ENCODE measurements at places on chromosomes 4 and X.

- DNase-seq = no peak
Observed at GRCh38 chr4:114093221-114093715, 113.8 kb upstream of the ARSJ start.

DNA sequence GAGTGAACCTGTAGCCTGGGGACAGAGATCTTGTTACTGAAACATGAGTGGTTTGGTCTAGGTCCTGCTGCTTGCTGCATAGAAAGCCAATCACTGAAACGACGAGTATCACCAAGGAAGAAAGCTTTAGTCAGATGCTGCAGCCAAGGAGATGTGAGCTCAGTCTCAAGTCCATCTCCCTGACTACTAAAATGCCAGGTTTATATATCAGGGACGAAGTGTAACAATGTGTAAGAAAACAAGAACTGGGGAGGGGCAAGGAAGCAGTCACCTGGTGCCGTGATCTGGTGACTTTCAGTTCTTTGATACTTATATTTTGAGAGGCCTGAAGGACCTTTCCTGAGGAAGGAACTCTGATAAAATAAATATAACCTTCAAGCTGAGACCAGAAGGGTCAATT, 19.6 kb upstream of the ABRAXAS1 start:
- no peak for DNase-seq

DNA sequence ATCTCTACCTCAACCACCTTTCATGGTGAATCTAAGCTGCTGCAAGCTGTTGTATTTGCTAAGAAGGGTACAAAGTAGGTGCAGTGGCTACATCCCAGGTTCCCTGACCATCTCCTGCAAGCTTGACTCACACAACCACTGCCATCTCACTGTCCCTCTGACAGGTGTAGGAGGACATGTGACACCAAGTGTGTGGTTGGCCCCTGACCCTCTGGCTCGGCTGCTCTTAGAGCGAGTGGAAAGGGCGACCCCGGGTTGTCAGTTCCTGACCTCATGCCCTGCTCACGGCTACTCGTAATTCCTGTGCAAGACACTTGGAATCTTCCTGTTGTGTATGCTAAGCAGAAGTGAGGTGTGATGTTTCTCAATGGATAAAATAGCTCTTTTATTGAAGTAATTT, 184.4 kb downstream of the DCLK2 start:
- DNase-seq = no peak

DNA sequence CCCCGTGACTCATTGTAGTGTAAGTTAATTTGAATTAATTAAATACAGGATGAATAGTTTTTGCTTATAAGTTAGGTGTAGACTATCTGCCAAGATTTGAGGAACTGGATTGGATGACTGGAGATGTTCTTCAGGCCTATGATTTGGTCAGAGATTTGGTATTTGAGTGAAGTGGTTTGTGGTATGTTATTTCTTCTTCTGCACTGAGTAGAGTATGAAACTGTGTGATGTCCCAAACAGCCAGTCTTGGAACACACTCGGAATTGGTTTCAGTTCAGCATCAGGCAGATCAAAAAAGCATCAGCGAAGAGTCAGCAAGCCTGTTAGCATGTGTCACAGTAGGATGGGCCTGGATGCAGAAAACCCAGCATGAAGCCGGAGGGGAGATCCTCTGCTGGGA, 294.1 kb downstream of the ARHGAP10 start:
- no peak for DNase-seq

- no peak for DNase-seq
Observed at GRCh38 chrX:51899741-51900140, 6.3 kb downstream of the MAGED1 start.

GRCh38 chr4:8552581-8553205, 27.5 kb upstream of the GPR78 start:
- DNase-seq = no peak

GRCh38 chrX:15204130-15204751, 65.6 kb downstream of the ASB9 start:
- DNase-seq = no peak

DNA sequence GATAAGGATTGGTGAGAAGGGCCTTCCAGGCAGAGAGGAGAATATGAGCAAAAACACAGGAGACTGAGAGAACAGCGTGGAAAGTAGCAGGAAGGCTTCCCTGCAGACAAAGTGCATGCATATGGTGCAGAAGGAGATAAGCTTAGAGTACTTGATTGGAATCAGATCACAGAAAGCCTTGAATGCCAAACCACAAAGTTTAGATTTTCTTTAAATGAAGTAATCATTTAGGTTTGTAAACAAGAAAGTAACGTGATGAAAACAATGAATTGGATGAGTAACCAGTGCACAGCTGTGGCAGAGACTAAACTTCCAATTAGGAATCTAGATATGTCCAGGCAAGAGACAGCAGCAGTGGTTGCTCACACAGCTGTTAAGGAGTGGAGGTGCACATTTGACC, 83.8 kb upstream of the C1QTNF7 start:
- DNase-seq = no peak

DNA sequence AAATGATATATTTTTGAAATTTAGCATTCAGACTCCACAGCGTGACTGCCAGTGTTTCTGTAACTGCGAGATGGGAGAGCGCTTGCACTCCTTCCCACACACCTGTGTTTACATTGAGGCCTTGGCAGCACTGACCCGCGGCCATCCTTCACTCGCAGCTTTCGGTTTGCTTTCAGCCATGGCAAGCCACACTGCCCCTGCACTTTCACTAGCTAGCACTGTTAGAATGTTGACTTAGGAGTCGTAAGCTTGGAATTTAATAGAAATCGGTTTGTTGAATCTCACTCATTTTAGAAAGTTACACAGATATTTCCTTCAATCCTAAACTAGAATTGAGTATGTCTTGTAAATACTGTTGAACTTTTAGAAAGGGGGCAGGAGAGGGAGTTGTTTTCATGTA, 136.2 kb downstream of the CFAP299 start:
- no peak for DNase-seq

- no peak for DNase-seq
Observed at GRCh38 chr4:176818531-176818930, 25.8 kb upstream of the VEGFC start.

GRCh38 chr4:32042486-32043247, 1322.5 kb downstream of the PCDH7 start:
- no peak for DNase-seq

DNA sequence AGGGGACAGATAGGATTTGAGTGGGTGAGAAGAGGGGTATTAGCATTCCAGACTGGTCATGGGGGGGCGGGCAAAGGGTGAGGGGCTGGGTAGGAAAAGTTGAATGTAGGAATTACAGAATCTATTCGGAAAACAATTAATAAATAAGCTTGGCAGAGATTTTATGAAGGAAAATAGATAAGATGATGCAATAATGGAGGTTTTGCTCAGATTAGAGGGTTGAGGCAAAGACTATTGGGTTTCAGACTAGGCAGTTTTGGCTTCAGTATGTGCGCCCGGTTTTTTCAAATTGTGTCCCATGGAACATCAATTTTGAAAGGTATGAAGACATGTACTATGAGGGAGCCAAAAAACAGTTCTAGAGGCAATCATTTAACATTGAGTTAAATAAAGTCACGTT, 410.6 kb downstream of the SPRY1 start:
- DNase-seq = no peak

DNA sequence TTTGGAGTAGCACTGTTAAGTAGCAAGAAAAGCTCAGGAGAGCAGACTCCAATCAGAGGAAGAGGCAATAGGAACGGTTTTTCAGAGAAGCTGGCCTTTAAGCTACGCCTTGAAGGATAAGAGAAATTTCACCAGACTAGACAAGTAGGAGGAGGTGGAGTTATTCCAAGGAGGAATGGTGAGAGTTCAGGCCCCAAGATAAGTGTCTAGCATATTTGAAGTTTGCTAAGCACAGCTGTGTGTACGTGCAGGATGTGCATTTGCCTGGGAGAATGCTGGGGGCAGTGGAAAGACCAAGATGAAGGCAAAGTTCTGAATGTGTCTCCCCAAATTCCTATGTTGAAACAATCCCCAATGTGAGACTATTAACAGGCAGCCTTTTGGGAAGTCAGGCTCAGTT, 91.6 kb downstream of the SOWAHB start:
- no peak for DNase-seq

GRCh38 chr4:111330786-111331185, 707.9 kb upstream of the PITX2 start:
- no peak for DNase-seq

DNA sequence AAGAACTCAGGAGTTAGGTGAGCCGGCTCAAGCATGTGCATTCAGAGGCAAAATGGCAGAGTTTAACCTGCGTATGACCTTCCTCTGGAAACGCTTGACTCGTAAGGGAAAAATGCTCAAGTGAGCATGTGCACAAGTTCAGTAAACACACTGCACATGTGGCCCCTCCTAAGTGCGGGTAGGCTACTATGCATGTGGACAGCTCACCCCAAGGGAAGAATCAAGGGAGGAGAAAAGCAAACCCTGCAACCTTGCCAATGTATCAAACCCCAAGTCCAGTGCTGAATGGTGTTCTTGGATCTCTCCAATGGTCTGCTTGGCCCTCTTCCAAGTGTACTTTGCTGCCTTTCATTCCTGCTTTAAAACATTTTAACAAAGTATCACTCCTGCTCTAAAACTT, 407.1 kb downstream of the ADAM29 start:
- no peak for DNase-seq

DNA sequence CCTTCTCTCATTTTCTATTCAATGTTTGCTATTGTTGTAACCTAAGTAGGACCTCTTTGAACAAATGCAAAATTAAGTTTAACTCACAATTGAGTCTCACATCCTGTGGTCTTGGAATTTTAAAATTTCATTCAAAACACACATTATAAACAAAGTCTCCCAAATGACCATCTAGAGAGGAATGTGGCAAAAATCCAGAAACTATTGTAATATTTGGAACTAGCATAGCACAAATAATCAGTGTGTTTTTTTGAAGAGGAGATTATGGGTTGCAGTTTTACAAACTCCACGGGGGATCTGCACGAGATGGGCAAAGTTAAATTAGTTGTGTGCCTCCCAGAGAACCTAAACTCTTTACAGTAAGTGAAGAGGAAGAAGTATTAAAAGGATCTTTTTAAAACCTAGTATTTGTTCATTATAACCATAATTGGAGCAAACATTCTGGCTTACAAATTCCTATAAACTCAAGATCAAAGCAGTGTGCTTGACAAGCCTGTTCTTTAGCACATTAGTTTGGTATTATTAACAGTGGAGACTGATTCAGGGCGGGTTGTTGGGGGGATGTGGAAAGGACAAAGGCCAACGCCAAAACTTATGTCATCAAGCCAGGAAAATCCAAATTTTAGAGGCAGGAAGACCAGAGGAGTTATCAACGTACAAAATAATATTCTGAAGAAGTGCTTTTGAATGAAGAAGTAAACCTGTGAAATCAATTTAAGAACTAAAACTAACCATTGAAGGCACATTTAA, 22.4 kb upstream of the RBPJ start:
- DNase-seq = no peak

- DNase-seq = no peak
Observed at GRCh38 chrX:41153448-41153847, 68.2 kb downstream of the USP9X start.

DNA sequence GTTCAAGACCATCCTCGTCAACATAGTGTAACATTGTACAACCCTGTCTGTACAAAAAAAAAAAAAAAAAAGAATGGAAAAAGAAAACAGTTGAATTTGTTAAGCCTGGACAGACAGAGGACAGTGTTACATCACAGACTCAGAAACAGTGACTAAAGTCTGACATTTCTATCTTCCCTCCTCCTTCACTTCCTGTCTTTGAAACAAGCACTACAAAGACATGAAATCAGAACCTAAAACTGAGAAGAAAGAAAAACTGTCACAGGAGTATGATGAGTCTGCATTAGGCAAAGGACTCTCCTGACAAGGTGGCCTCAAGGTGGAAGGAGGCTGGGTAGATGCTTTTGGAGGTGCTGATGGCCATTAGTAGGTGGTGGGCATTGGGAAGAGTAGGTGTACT, 126.7 kb downstream of the RBM47 start:
- no peak for DNase-seq

- no peak for DNase-seq
Observed at GRCh38 chr4:165720411-165721082, 152.5 kb upstream of the TLL1 start.

GRCh38 chr4:139142087-139142486, 34.9 kb downstream of the ELF2 start:
- no peak for DNase-seq

- no peak for DNase-seq
Observed at GRCh38 chrX:55119271-55119670, 30.5 kb downstream of the PAGE2 start.

DNA sequence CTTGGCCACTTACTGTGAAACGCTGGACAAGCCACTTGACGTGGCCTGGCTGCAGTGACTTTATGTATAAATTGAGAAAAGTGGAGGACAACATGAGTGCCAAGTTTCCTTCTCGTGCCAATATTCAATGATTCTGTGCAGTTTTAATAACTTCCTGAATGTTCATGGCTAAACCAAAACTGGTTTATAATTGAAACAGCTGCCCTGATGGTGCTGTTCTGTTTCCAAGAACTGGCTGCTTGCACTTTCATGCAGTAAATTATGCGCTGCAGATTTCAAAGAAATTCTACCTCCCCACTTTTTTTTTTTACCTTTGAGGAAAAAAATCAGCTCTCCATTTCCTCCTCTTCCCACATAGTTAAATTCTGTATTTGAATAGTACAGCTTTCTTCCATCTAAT, 205.2 kb upstream of the CASK start:
- DNase-seq = no peak

- DNase-seq = no peak
Observed at GRCh38 chr4:186723292-186724057, at the start of gene FAT1. TSS of gene FAT1 (minus strand) at chr4:186723856. CDS start at chr4:186709827, 14,029 bp downstream.

DNA sequence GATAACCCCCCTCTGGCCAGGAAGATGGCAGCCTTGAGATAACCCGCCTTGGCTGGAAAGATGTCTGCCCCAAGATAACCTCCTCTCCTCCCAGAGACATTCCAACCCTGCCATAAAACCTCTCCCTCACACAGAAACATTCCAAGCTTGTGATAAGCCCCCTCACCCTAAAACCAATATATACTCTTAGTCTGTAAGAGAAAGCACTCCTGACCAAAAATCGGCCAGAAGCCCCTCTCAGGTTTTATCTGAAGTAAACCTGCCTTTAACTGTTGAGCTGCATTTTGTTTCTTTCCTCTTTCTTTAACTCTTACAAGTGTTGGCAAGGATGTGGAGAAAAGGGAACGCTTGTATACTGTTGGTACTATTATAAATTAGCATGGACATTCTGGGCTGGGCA, 8.5 kb downstream of the ERCC6L start:
- no peak for DNase-seq

GRCh38 chrX:21705225-21705624, 47.1 kb upstream of the KLHL34 start:
- no peak for DNase-seq

GRCh38 chrX:108353452-108353851, 84.8 kb downstream of the COL4A6 start:
- DNase-seq = no peak

DNA sequence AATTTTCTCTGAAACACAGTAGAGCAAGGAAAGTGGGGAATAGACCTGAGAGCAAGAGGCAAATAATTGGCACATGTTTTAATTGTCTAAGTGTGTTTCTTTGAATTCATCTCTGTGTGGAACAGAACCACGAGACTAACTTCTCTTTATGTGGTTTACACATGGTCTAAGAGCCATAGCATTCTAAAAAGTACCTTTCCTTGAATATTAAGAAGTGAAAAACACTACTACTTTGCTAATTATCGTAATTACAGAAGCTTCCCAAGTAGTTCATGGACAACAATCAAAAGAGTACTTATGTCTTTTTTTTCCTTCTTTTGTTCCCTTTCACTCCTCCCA, 2.9 kb upstream of the CYBB start:
- no peak for DNase-seq

GRCh38 chr4:185773419-185773818, 38.6 kb downstream of the SORBS2 start:
- DNase-seq = no peak

- DNase-seq = peak; percentile 49
Observed at GRCh38 chr4:128863312-128864075, 54.0 kb downstream of the JADE1 start.

Data from stimulated activated CD8-positive, alpha-beta memory T cell treated with anti-CD3 and anti-CD28 coated beads, Interleukin-4, amount 100 ng/mL, for 1 hour (primary cell).